ENCODE measurements at places on chromosomes 12 and 14.

GRCh38 chr12:63348556-63348955, 197.6 kb upstream of the AVPR1A start:
- DNase-seq = no peak

GRCh38 chr12:127761880-127762279, 505.1 kb upstream of the TMEM132C start:
- DNase-seq = no peak

- DNase-seq = no peak
Observed at GRCh38 chr14:53020193-53020932, 69.5 kb upstream of the FERMT2 start.

DNA sequence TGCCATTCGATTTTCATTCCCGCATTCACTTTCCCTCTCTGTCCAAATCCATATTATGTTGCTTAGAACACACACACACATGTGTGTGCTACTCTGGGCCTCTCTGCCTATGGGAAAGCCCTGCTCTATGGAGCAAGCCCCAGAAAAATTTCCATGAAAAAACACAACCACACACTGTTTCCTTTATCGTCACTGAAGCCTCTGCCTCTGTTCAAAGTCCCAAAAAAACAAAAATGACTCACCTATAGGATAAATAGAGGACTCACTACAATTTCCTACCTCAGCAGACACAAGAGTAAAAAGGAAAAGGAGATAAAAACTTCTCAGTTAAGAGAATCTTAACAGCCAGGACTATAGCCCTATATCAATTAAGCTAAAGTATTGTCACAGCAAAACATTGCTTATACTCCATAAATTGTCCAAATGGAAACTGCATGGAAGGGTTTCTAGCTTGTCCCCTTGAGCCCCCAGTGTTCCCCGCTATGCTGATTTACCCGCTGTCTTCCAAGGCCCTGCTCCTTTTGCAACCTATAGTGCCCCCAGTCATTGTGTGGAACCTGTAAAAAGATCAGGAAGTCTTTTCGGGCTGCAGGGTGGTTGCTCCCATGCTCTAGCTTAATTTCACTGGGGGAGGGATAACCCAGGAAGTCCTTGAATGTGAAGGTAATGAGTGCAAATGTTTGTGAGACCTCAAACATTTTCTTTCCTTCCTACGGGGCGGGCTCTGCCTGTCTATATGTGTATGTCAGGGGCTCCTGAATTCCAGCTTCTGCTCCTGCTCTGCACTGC, 11.1 kb upstream of the PIP4K2C start:
- no peak for DNase-seq
